Type B pancreatic cell (in vitro differentiated cells): ENCODE measurements at places on chromosomes 2 and 18.

- DNase-seq: no peak
Observed at GRCh38 chr2:100244881-100245605, 77.3 kb downstream of the LONRF2 start.

GRCh38 chr2:128805237-128805636 lies 486.6 kb upstream of the HS6ST1 start:
- DNase-seq: no peak

GRCh38 chr18:9753846-9754245 lies 45.7 kb downstream of the RAB31 start:
- no peak for DNase-seq

DNA sequence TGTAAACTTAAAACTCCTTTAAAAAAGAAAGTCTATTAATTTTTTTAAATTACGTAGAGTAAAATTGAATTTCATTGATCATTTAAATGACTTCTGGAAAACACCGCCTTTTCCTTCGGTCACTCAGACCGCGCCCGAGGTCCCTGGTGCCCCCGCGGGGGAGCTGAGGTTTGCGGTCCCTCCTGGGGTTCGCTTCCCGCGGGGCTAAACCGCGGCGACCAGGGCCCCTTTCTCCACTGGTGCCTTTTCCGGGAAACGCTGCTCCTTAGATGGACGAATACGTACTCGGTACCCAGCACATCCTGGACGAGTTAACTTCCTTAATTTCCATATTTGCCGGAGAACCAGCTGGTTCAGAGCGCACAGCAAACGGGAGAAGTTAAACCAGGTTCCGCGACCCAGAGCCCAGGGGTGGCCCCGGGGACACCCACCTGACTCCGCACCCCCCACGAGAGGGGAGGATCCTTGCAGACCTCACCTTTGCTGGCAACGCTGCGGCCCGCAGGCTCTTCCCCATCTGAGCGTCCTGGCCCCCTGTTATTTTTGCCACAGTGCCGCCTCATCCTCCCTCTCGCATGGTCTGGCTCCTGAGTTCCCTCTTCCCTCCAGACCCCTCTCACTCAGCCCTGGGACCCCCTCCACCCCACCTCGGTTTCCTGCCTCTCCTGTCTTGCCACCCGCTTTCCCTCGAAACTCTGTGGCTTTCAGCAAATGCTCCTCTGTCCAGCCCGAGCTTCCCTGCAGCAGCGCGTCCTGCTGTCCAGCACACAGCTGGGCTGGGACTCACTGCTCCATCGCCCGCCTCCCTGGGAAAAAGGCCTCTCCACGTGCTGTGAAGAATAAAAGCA lies 420.0 kb upstream of the MYT1L start:
- no peak for DNase-seq

- DNase-seq: no peak
Observed at GRCh38 chr2:24958411-24958935, 13.3 kb downstream of the DNAJC27 start.

GRCh38 chr2:3725458-3726250 lies 22.3 kb downstream of the DCDC2C start:
- no peak for DNase-seq
